ENCODE measurements at places on chromosomes 2 and 18.
A peak's percentile ranks its signal among the peaks of the same experiment; 100 is the strongest.

GRCh38 chr18:62493033-62493862 is 29.6 kb upstream of the ZCCHC2 start:
- DNase-seq: no peak

DNA sequence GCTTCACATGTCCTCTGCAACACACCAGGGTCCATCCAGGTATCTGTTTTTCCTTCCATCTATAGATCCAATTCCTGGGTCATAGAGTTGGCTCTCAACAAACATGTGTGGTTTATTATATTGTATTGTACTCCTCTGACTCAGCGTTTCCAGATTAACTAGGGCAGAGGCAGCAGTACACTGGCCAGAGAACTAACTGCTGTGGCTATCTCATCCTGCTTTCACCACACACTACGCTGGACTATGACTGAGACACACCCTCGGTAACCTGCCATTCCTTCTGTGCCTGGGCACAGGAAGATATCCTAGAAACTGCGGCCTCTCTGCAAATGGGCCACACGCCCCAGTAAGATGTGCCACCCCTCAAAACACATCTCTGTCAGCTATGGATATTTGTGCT is 159.8 kb upstream of the STK17B start:
- DNase-seq: peak; percentile 89

DNA sequence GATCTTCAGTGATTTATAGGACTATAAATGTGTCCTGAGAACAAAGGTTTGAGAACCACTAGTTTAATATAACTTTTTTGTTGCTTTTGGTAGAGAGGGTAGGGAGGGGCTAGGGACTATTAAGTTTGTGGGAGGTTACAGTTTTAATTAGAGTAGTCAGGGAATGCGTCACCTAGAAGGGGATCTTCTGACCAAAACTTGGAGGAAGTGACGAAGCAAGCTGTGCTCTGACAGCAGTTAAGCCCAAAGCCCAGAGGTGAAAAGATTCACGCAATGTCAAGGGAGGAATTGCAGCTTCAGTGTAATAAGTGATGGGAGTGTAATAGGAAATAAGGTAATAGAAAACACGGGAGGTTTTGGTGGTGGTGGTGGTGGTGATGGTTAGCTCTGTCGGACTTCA is 8.1 kb downstream of the TDRD15 start:
- no peak for DNase-seq

GRCh38 chr2:179311101-179311500 is 46.5 kb upstream of the SESTD1 start:
- peak; percentile 83 for DNase-seq

- DNase-seq: no peak
Measured at GRCh38 chr18:4101009-4101408, 354.1 kb downstream of the DLGAP1 start.

- peak; percentile 21 for DNase-seq
Measured at GRCh38 chr18:47968721-47969120, 38.3 kb upstream of the SMAD2 start.

GRCh38 chr2:160912276-160912675 is 248.0 kb upstream of the TANK start:
- DNase-seq: no peak

DNA sequence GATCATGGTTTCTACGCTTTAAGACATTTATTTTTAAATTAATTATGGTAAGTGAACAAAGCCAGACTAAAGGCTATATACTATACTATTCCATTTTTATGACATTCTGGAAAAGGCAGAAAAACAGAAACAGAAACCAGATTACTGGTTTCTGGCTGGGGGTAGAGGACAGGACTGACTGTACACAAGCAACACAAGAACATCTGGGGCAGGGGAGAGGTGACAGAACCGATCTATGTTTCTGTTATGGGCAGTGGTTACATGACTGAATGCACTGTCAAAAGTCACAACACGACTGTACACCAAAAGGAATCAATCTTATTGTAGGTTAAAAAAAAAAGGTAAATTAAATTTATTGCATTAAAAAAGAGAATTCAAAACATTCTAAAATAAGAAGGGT is 64.7 kb downstream of the PTPN2 start:
- DNase-seq: peak; percentile 45

- DNase-seq: no peak
Measured at GRCh38 chr18:48805826-48806535, 144.8 kb downstream of the SMAD7 start.

DNA sequence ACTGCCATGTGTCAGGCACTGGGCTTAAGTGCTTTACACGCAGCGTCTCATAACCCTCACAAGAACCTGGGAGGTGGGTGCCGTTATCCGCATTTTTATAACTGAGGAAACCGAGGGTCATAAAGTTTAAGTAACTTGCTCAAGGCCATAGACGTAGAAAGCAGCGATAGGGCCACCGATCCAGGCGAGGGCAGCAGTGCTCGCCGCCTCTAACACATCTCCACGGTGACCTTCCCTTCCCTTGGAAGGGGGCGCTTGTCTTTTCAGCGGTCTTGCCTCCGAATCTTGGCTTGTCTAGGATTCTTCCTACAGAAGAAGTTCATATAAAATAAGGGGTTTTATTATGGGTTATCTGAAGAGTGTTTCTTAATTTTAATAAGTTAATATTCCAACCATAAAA is 186.6 kb downstream of the GBX2 start:
- no peak for DNase-seq

GRCh38 chr2:165440367-165440766 is 29.1 kb upstream of the CSRNP3 start:
- DNase-seq: peak; percentile 69

GRCh38 chr2:189555232-189555631 is 25.4 kb downstream of the SLC40A1 start:
- peak; percentile 81 for DNase-seq

- DNase-seq: peak; percentile 43
Measured at GRCh38 chr2:163733301-163733938, 2.4 kb downstream of the FIGN start.

DNA sequence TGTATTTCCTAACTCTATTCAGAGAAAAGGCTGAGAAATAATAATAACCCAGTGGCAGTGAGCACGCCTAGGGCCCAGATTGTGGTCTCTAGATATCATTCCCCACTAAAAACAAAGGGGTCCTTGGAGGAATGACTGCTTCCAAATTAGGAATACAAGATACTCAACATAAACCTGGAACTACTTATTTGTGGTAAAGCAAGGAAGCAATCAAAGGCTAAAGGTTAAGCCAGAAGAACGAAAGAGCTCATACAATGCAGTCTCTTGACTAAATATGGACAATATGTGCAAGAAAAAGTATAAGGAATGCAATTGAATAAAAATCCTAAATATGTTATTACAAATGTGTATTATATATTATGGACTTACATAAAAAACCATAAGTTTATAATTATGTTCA is 253.5 kb upstream of the NRP2 start:
- DNase-seq: no peak

- DNase-seq: no peak
Measured at GRCh38 chr18:79603321-79604204, 76.0 kb upstream of the CTDP1 start.

GRCh38 chr18:79397830-79398761 is 2.4 kb downstream of the NFATC1 start:
- DNase-seq: no peak

- peak; percentile 21 for DNase-seq
Measured at GRCh38 chr2:182173944-182174622, 188.4 kb downstream of the PPP1R1C start.

GRCh38 chr18:10417191-10417590 is 37.2 kb upstream of the APCDD1 start:
- DNase-seq: no peak

DNA sequence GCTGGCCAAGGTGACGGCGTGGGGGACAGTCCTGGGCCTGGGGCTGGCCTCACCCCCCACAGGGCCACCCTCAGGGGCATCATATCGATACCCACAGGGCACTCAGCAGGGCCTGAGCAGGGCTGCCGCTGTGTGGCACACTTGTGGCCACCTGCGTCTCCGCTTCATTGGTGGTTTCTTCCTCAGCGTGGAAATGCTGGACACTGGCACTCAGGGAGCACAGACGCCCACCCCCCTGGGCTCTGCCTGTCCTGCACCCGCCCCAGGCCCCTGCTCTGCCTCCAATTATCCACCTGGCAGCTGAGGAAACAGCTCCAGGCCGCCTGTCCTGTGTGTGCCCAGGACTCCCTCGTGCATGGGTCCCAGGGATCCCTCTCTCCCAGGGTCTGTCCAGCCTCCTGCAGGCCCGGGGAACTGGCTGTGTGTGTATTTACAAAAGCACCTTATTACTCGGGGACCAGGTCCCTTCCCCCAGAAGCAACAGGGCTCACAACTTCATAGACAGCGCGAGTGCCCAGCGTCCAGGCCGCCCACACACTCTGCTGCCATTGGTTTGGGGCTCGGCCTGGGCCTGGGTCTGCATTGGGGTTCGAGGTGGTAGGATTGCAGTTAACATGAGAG is 13.1 kb downstream of the CROCC2 start:
- no peak for DNase-seq

- DNase-seq: peak; percentile 54
Measured at GRCh38 chr2:107669335-107669734, 157.4 kb upstream of the RGPD4 start.

DNA sequence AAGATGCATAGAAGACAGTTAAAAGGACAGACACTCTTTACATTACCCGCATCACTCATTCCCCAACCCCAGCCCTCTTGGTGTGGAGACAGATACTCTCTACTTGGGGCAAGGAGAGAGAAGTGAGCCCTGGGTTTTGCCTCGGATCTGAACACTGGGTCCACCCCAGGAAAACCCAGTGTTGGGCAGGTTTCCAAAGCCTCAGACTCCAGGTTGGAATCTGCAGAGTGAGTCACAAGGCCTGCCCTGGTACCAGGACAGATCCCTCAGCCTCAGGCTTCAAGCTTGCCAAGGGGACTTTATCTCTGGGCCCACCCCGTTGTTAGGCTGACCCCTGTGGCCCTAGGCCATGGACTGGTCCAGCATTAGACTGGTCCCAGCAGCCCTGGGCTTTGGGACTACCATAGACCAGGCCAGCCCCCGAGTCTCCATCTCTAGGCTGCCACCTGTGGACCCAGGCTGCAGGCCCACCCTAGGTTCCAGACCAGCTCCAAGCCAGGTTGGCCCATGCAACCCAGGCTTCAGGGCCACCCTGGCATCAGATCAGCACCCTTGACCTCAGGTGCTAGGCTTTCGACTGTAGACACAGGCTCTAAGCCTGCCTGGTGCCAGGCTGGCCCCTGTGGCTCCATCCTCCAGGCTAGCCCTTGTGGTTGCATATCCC is 112.8 kb downstream of the GULP1 start:
- no peak for DNase-seq

DNA sequence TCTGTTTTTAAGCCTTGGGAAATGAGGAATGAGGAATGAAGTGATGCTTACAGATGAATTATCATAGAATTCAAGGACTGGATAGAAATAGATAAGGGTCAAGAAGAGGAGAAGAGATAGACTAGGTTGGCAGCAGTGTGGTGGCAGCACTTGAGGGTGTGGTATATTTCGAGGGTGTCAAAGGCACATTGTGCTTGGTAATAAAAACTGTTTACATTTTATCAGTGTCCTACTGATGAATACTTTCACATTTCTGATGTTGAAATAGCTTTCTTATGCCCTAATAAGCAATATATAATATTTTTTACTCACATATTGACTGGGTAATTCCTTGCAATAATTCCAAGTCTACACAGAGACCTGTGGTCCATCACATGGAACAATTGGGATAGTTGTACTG is 3.4 kb downstream of the TFPI start:
- DNase-seq: no peak

- no peak for DNase-seq
Measured at GRCh38 chr2:124081154-124081716, 56.1 kb downstream of the CNTNAP5 start.

DNA sequence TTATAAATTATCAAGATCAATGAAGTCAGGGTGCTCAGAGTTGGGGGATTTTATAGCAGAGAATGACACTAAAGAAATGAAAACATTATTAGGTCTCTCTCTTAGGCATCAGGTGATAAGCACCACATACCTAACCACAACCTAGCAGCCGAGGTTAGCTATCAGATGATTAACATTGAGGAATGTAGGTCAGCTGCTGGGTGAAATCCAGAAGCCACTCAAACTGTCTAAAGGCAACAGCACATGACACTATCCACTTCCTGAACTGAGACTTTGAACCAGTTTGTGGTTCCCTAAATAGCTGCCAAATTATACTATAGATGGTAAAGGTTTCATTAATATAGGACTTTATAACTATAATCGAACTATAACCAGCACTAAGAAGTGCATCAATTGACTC is 4.7 kb downstream of the EPG5 start:
- peak; percentile 91 for DNase-seq

GRCh38 chr2:128376241-128377041 is 57.8 kb upstream of the HS6ST1 start:
- DNase-seq: no peak

- DNase-seq: no peak
Measured at GRCh38 chr2:42029639-42030199, 18.1 kb upstream of the PKDCC start.

- DNase-seq: no peak
Measured at GRCh38 chr2:217062768-217063167, 202.9 kb upstream of the TNP1 start.

GRCh38 chr2:85436836-85437487 is 18.4 kb downstream of the SH2D6 start:
- DNase-seq: peak; percentile 22

DNA sequence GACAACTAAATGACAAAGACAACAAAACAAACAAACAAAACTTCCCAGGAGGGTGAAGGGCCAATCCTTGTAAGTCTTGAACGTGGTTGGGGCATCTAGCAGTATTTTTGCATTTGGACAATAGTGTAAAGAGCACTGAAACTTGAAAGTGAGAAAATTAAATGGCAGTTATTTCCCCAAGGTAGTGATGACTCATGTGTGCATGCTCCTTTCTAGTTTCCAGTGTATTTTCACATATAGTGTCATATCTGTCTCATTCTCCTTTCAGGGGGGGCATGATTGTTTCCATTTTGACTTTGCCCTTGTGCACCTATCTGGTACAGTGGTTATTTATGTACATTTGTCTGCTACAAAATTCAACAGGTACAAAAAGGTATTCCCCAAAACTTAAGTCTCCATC is 39.5 kb downstream of the CERS6 start:
- DNase-seq: no peak

DNA sequence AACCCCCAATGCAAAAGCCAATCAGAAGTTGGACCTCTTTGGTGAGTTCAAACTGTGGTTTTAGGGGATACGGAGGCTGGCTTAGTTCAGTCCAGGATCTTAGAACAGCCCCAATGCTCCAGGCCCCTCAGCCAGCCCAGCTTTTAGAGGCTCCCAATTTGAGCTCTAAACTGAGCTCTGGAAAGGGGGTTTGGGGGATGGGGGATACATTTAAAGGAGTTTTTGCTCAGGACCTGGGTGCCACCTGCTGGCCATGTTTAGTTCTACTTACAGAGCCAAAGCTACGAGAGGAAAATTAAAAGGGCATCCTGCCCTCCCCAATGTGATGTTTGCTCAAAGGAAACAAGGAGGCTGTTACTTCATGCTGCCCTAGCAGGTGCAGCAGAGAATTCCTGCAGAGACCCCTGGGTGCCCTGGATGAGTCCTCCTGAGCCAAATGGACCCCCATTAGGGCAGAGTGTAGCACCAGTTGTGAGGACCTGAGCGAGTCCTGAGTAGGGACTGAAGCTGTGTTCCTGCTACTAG is 15.9 kb upstream of the TMEM214 start:
- DNase-seq: peak; percentile 90
